ENCODE measurements at places on chromosomes 3 and 15. TPM values are rescaled to one million over a fixed set of nuclear protein-coding genes. Genes with fewer than 3 reads are reported as not detected.

- DNase-seq: no peak
These were observed 128.8 kb upstream of the IL12A start for GRCh38 chr3:159859836-159860235.

- DNase-seq: no peak
These were observed 11.6 kb upstream of the VGLL4 start for GRCh38 chr3:11655196-11655928.

GRCh38 chr3:16761571-16761970 lies 123.2 kb upstream of the PLCL2 start:
- no peak for DNase-seq

The AGTR1 gene
- total RNA-seq: not detected

The SHC4 gene
- total RNA-seq: 6.8 TPM

DNA sequence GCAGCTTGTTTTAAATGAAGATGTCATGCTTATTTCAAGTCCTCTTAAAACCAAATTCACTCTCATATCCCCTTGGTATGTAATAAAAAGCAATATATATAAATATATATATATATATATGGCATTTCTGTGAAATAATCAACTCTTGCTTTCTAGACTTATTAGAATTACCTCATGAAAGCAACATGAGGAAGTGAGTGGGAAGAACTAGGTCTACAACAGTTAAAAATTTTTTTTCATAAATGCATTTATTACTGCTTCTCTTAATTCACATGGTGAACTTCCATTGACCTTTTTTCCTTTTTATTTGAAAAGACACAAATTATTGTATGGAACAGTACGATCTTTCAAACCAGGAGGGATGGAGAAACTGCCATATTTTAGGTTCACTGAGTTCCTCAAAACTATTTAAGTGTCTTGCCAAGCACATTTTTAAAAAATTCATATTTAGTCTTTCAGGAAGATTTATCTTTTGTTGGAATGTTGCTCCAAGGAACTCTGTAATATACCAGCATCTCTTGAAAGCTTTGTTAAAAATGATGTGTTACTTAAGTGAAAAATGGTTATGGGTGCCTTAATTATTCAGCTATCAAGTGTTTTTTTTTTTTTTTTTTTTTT lies 185.2 kb downstream of the GHSR start:
- DNase-seq: no peak

The TMEM266 gene
- 8.1 TPM for total RNA-seq

- DNase-seq: no peak
These were observed 108.2 kb upstream of the SETMAR start for GRCh38 chr3:4195006-4195405.

- no peak for DNase-seq
These were observed 265.5 kb upstream of the TPRG1 start for GRCh38 chr3:188906236-188906635.

The TRIM42 gene
- total RNA-seq: not detected

DNA sequence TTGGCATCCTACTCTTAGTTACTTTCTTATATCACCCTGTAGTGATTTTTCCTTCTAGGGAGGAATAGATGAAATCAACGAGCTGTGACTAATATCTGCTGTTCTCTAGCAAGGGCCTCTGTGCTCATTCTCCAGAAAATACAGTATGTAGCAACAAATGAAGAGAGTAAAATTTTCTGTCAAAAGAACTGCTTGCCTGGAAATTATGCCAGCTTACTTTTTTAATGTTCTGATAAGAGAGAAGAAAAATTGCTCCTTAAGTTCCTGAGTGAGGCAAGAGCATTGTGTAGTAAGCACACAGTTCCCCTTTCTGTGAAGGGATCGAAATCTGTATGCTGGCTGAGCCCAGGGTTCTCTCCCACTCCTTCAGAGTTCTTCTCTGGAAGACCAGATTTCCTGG lies 51.4 kb upstream of the GK5 start:
- DNase-seq: no peak
